Heart right ventricle (tissue), 16 donors: ENCODE measurements at places on chromosomes 5 and 9. TPM values are rescaled to one million over a fixed set of nuclear protein-coding genes. Genes with fewer than 3 reads are reported as not detected.

DNA sequence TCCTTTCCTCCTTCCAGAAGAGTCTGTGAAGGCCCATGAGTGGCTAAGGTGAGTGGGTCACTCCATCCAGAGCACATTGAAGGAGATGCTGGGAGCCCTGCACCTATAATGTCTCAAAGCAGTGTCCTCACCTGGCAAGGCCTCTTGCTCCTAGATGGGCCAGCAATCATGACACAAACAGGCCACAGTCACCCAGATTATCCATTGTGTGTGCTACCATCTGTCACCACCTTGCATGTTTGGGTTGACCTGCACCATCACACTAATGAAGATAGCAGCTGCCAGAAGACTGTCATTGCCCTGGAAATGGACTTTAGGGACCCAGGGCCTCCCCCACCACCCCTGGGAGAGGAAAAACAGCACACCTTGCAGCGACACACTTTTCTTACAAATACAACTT, 69.6 kb downstream of the GABBR2 start:
- no peak for DNase-seq
- H3K36me3 ChIP-seq, result no peaks in the 10 kb centered on the region
- H3K4me3 ChIP-seq, result no peak overlapping the region
- peaks cover 5% of the 10 kb centered on the region for H3K27me3 ChIP-seq

DNA sequence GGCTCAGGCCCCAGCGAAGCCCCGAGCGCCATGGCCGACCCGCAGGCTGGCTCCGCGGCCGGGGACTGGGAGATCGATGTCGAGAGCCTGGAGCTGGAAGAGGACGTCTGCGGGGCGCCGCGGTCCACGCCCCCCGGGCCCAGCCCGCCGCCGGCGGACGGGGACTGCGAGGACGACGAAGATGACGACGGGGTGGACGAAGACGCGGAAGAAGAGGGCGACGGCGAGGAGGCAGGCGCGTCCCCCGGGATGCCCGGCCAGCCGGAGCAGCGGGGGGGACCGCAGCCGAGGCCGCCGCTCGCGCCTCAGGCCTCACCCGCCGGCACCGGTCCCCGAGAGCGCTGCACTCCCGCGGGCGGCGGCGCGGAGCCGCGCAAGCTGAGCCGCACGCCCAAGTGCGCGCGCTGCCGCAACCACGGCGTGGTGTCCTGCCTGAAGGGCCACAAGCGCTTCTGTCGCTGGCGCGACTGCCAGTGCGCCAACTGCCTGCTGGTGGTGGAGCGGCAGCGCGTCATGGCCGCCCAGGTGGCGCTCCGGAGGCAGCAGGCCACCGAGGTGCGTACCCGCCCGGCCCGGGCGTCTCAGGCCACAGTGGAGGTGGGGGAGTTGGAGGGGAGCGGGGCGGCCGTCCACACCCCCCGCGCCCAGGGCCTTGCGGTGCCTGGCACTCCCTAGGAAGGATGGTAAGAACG, 1.6 kb downstream of the DMRT2 start:
- peak; percentile 42 for DNase-seq
- no peak overlapping the region for H3K27ac ChIP-seq
- no peaks in the 10 kb centered on the region for H3K36me3 ChIP-seq
- peaks cover 100% of the 10 kb centered on the region for H3K27me3 ChIP-seq

- no peaks in the 10 kb centered on the region for H3K4me1 ChIP-seq
- no peaks in the 10 kb centered on the region for H3K27me3 ChIP-seq
- no peak overlapping the region for H3K27ac ChIP-seq
- DNase-seq, result no peak
- no peaks in the 10 kb centered on the region for H3K36me3 ChIP-seq
Measured at GRCh38 chr9:87442451-87442850, 55.2 kb upstream of the DAPK1 start.

GRCh38 chr5:112025757-112026156, 268.8 kb upstream of the NREP start:
- H3K27ac ChIP-seq, result no peak overlapping the region
- DNase-seq, result no peak
- no peaks in the 10 kb centered on the region for H3K4me1 ChIP-seq
- H3K27me3 ChIP-seq, result no peaks in the 10 kb centered on the region
- no peak overlapping the region for H3K4me3 ChIP-seq

DNA sequence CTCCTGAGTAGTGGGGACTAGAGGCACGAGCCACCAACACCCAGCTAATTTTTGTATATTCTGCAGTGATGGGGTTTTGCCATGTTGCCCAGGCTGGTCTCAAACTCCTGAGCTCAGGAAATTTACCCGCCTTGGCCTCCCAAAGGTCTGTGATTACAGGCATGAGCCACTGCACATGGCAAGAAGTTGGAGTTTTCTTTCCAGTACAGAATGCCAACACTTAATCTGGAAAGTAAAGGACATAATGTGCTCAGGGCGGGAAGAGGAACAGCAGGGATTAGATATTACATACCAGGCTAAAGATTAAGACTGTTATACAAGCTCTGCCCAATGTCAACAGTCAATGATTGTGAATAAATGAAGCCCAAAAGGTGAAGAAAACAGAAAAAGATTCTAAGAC, 47.2 kb upstream of the AGXT2 start:
- H3K27ac ChIP-seq, result no peak overlapping the region
- no peak for DNase-seq
- no peaks in the 10 kb centered on the region for H3K27me3 ChIP-seq

DNA sequence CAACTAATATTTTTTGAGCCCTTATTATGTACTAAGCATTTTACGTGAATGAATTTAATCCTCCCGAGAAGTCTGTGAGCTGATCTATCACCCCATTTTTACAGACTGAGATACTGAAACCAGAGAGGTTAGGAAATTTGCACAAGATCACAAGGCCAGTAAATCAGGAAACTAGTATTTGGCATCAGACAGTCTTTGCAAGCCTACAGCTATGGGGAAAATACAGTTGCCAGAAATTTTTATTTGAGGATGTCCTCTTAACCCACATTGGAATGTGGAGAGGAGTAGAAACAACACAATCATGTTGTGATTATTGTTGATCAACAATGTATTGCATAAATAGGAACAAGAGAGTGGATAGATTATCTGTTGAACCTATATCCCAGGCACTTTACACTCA, 2.3 kb upstream of the SLC46A2 start:
- no peak overlapping the region for H3K27ac ChIP-seq
- H3K36me3 ChIP-seq, result no peaks in the 10 kb centered on the region
- peaks cover 27% of the 10 kb centered on the region for H3K27me3 ChIP-seq
- peaks cover 6% of the 10 kb centered on the region for H3K4me1 ChIP-seq

- no peaks in the 10 kb centered on the region for H3K27me3 ChIP-seq
- H3K36me3 ChIP-seq, result no peaks in the 10 kb centered on the region
- no peak overlapping the region for H3K27ac ChIP-seq
- no peaks in the 10 kb centered on the region for H3K4me1 ChIP-seq
- no peak overlapping the region for H3K4me3 ChIP-seq
- no peak for DNase-seq
Measured at GRCh38 chr9:114619191-114619761, 8.2 kb downstream of the TMEM268 start.

- H3K36me3 ChIP-seq, result no peaks in the 10 kb centered on the region
- no peak overlapping the region for H3K4me3 ChIP-seq
- no peaks in the 10 kb centered on the region for H3K27me3 ChIP-seq
- DNase-seq, result no peak
Measured at GRCh38 chr5:96753848-96754247, 53.9 kb downstream of the ERAP1 start.

PRUNE2 gene
- 0.87 TPM for polyA plus RNA-seq

FGD3 gene
- polyA plus RNA-seq, result 2.3 TPM

NR5A1 gene
- polyA plus RNA-seq, result 0.01 TPM

HMCN2 gene
- 6.2 TPM for polyA plus RNA-seq
